ENCODE measurements at places on chromosomes 11 and 22.

DNA sequence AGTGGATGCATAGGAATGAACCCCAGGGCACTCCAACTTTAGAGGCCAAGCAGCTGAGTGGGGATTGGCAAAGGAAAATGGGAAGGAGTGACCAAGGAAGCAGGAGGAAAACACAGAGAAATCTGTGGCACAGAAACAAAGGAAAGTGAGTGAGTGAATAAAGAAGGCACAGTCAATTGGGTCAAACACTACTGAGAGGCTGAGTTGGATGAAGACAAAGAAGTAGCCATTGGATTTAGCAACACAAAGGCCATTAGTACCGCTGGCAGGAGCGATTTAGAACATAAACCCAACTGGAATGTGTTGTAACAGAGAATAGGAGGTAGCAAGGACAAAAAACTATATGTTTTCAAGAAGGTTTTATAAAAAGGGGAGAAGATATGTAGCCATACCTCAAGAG, 6.6 kb upstream of the NXPE1 start:
- no peak for DNase-seq

DNA sequence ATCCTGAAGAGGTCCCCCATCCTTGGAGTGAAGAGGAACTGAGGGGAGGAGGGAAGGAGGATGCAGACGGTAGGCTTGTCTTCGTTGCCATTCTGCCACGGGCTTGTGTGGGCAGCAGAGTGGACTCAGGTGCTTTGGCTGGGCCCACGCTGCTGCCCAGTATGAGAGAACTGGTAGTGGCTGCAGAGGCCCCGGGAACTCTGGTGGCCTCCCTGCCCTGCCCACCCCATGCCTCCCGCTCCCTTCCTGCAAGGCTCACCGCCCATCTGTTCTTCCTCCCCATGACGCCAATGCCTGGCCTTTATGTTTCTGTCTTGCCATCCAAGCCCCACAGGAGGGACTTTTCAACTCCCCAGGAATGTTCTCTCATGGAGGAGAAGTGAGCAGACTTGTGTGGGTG, 157.4 kb downstream of the DSCAML1 start:
- DNase-seq = no peak

GRCh38 chr11:110614031-110614430, 98.2 kb downstream of the ARHGAP20 start:
- DNase-seq = no peak

DNA sequence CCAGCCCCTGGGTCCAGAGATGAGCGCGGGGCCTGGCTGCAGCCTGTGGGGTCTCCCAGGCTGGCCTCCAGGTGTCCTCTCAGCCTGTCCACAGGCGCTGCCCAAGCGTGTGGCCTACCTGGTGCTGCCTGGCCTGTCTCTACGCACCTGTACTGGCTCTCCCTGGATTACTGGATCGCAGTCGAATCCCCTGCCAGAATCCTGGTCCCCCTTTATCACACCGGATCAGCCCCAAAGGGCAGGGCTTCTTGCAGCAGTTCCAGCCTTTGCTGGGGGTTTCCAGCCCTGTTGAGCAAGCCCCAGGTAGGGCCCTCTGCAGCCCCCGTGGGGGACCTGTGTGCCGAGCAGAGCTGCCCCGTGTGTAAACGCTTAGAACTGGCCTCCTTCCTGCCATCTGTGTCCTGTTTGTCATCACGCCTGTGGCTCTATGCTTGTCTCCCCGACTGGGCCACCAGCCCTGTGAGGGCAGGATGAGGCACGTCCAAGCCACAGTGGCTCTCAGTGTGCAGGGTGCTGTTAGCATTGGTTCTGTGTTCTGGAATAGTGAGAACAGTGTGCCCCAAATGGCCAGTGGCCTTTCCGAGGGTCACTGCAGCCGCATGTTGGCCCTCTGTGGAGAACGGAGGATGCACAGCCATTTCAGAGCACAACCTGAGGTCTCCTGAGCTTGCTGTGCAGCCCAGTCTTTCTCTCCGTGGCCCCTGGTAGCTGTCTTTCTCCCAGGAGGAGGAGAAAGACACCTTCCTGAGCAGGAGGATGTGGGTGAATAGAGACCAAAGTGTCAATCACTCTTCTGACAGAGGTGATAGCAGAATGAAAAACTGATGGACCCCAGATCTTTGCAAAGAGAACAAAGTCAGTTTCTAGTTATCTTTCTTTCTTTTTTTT, 13.9 kb upstream of the TXNRD2 start:
- DNase-seq = no peak

GRCh38 chr22:44127356-44127755, 53.4 kb upstream of the PARVG start:
- DNase-seq = no peak

DNA sequence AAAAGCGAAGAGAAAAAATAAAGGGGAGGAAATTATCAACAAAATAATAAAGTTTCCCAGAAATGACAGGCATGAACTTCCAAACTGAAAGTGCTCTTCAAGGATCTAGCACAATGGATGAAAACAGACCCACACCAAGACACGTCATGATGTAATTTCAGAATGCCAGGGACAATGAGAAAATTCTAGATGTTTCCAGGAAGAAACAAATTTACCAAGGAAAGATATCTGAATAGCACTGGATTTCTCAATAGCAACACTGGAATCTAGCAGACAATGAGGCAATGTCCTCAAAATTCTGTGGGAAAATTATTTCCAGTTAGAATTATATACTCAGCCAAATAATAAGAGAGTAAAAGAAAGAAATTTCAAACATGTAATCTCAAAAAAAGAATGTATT, 46.0 kb downstream of the DENND5A start:
- no peak for DNase-seq

DNA sequence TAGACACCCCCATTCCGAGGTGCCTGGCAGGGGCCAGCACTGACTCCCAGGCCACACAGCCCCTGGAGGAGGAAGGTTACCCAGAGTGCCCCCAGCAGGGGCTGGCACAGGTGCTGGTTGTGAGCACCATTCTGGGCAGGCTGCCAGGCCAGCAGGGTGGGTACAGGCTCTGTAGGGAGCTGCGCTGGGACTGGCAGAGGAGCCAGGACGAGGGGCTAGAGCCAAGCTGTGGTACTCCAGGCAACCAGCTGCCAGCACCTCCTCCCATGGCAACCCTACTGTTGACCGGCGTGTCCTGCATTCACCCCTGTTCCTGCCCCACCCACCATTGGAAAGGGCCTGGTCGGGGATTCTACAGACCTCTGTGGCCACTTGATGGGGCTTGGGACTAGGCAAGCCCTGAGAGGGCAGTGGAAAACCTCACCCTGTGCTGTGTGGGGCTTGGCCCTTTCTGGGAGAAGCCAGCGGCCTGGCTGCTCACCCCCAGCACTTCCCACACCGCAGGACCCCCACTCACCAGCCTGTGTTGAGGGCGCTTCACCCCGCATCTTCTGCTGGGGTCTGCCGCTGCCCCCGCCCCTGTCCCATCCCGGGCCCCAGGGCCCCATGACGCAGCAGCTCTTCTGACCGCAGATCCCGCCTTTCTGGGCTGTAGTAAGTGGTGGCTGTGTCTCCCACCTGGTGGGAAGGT, 1.9 kb downstream of the CLDN5 start:
- no peak for DNase-seq

- DNase-seq = no peak
Observed at GRCh38 chr11:92409956-92410355, 185.3 kb downstream of the FAT3 start.

DNA sequence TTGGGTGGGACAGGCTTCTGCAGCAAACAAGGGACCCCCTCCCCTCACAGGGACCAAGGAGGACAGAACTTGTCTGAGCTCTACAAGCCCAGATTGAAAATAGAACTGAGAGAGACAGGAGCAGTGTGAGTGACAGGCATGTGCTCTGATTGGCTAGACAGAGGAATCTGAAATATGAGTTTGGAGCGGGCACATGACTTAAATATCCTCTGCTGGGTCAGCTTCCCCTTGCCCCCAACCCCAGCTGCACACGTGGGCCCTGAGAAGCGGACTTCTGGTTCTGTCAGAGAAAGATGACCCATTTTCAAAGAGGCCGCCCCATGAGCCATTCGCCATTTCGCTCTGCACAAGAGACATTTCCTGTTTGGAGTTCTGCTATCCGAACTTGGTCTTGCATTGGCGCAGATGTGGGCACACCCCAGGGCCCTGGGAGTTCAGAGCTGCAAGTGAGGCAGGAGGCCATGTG, 5.3 kb downstream of the TUBA8 start:
- DNase-seq = no peak

DNA sequence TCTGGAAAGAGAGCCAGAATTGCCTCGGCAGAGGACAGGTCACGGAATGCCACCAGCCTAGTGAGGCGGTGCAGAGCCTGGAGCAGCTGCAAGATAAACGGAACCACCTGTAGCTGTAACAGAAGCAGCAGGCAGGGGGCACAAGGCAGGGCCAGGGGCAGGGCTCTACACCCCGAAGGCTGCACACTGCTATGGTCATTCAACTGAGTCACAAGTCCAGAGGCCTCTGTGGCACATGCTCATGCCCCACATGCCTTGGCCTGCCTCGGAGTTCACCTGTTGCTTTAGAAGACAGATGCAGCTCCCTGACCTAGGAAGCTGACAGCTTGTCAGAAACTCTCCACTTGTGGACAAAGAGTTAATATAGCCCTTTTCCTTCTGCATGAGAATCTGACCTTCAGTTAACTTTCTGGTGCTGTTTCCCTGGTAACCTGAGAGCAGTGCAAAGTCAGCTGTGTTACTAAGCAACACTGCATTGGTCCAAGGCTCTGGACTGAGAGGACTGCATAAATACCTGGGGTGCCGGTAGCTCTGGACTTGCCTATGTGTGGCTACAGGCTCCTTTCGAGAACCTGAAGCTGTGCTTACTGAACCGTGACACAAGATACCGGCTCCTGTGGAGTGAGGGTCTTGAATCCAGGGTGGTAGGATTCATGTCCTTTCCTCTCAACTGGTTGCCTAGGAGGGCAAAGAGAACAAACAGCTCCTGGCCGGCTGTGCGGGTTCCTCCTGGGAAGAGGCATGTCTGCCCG, 10.5 kb downstream of the COMMD9 start:
- no peak for DNase-seq

DNA sequence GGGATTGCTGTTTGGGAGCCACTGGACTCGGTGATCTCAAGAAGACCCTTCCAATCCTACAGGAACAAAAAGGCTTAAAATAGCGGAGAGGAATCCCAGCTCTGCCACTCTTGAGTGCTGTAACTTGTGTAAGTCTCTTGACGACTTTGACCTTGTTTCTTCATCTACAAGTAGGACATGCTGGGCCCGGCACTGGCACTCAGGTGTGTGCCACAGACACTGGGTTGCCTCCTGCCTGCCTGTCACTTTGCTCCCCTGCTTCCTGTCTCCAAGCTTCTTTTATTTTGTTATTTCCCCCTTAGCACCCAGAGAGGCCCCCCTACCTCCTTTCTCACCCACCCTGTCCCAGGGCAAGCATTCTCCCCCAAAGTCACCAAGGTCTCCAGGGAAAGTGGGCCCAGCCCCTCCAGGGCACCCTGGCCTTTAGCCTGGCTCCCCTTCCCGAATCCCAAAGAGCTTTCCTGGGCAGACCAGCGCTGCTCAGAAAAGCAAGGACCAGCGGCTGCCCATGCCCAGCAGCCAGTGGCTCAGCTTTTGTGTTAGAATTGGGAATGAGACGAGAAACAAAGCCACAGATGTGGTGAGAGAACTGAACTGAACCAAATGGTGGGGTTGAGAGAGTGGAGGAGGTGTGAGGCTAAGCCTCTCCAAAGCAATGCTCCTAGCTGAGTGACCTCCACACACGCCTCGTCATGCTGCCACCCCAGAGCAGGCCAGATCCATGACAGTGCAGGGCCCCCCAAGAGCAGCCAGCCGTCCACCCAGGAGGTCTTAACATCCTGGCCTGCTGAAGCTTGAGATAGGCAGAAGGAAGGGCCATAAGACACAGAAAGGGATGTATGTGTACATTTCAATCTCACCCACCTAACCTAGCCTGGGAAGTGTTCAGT, 4.5 kb downstream of the TRIM29 start:
- DNase-seq = peak; percentile 43

DNA sequence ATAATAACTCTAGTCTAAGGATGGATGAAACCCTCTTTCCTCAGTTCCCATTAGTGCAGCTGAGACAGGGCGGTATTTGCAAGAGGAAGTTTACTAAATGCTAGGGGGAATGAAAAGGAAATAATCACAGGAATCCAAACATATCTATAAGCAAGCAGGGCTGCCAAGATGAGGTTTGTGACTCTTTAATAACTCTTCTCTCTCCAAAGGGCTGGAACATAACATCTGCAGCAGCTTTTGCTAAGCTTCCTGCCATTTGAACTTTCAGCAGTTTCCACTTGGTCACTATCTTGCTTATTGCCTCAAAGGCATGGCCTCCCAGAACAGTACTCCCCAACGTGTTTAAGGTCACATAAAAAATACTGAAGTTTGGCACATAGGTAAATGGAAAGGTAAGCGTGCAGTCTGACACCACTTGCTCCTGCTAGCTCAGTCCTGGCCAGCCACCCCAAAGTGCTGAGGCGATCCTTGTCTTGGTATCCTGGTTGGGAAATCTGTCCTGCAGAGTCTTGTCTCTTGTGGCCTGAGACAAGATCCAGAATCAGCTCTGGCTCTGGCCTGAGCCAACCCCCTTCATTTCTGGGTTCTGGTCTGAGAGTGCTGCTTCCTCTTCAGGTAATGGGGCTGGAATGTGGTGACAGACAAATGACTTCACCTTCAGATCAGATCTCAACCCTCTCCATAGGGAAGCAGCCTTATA, 81.8 kb downstream of the KCNC1 start:
- DNase-seq = no peak

DNA sequence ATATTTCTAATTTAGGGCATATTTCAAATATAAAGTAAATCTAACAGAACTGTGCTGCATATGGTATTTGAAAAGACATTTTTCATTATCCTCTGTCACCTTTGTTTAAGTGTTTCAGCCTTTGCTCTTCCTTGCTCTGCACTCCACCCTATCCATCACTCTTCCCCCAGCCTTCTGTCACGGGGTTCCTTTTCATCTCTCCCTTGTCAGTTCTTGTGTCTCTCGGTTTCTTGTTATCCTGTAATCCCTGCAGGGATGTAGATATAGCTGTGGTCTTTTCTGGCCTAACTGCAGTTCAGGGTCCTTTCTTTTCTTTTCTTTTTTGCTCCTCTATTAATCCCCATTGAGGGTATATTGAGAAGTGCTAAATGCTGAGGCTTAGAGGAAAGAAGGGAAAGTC, 261.9 kb downstream of the DCDC1 start:
- no peak for DNase-seq

DNA sequence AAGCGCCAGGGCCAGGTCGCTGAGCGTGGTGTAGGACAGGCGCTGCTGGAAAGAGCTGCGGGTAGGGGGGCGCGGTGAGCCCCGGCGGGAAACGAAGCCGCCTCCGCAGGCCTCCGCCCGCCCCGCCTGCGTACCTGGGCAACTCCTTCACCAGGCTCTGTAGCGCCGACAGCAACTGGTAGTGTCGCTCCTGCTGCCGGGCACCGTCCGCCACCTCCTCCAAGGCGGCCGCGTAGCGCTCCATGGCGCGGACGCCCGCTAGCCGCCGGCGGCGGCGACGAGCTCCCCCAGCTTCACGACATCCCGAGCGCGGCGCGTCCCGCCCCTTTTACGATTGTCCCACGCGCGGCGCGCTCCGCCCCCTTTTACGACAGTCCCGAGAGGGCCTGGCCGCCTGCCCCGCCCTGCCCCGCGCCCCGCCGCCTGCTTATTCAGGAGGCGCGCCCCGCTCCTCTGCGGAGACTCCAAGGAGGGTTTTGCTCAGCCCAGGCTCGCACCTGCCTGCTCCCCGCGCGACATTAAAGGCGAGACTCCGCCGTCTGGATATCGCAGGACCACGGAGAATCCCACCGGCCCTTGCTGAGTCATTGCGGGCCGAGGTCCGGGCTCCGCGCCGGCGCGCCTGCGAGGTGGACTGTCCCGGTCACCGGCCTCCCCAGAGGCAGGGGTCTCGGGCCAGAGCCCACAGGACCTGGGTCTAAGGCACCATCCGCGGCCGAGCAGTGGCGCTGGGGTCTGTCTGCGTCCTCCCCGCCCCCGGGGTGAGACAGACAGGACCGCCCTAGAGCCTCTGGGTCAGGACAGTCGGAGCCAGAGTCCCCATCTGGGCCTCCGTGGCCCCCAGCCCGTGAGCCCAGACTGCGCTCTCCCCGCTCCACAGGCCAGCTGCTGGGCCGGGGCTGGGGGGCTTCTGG, at the start of gene DGCR6L:
Gene DGCR6L, minus strand, starts transcription at position 316 of the 914 bp plus-strand sequence. Its CDS starts 72 bp downstream, at position 244.
- peak; percentile 94 for DNase-seq
